ENCODE measurements at places on chromosomes 5 and 9.
A peak's percentile ranks its signal among the peaks of the same experiment; 100 is the strongest.

- DNase-seq: no peak
Measured at GRCh38 chr5:93395971-93396379, 185.0 kb downstream of the NR2F1-AS1 start.

- DNase-seq: no peak
Measured at GRCh38 chr9:124356745-124357390, 58.4 kb downstream of the PSMB7 start.

DNA sequence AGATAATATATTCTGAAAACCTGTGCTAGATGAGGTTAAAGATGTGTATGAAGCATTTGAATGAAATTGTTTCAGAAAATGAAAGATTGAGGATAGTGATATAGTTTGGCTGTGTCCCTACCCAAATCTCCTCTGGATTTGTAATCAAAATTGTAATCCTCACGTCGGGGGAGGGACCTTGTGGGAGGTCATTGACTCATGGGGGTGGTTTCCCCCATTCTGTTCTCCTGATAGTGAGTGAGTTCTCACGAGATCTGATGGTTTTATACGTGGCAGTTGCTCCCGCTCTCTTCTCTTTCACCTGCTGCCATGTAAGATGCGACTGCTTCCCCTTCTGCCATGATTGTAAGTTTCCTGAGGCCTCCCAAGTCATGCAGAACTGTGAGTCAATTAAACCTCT, 2.0 kb upstream of the TEX48 start:
- DNase-seq: no peak

GRCh38 chr9:4740388-4740637, 689 bp downstream of the AK3 start:
- DNase-seq: no peak

GRCh38 chr9:94720846-94721549, 5.5 kb upstream of the AOPEP start:
- no peak for DNase-seq

DNA sequence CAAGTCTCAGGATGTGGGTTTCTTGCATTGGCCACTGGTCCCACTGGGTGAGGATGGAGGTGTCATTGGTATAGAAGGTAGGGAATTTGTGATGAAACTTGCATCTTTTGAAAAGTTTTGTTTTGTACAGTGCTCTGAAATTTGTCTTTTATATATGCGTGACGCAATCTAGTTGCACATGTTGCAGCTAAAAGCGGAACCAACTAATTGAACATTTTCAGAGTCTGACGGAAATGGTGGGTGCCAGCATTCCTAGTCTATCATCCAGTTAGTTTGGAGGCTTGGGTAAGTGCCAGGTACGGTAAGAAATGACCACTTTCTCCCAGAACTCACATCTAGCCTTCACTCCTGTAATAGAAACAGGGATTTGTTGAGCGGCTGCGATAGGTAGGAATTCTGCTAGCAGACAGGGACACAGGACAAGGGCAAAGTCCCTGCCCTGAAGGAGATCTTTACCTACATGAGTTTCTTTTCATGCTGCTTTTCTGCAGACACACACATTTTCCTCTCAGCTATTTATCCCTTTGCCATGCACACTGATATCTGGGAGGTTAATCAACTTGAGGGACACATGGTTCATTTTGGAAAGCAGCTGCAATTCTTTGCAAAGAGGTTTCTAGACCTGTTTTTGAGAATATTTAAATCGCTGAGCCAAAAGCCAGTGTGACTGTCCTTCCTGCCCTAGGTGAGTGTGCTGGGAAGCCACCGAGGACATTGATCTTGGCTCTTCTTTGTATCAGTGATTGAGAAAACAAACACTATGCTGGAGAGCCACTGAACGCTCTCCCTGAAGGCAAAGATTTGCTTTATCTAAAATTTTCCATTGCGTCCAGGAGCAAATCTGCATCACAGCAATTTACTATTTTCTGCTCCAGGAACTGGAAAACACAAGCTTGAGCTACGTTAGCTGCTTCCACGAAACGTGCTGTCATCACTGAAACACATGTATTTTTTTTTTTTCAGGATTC, 89.7 kb downstream of the DAP start:
- DNase-seq: no peak

GRCh38 chr9:38130724-38131123, 61.7 kb upstream of the SHB start:
- DNase-seq: no peak

GRCh38 chr5:59745415-59745863, 148.1 kb downstream of the PDE4D start:
- no peak for DNase-seq

DNA sequence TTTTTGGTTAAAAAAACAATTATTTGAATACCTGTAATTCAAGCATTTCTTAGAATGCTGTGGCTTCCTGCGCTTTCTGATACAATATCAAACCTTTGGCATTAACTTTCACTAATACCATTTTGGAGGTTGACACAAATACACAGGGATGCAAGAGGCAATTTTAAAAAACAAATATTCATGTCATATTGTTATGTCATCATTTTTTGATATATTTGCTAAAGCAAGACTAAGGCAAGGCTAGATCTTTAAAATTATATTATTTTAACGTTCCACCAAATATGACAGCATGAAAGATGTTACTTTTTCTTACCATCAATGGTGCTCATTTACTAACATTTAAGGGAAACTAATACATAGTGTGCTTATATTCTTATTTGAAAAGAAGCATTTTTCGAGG, 93.4 kb upstream of the FSD1L start:
- no peak for DNase-seq

- DNase-seq: no peak
Measured at GRCh38 chr9:22211588-22212360, 202.7 kb upstream of the CDKN2B start.

DNA sequence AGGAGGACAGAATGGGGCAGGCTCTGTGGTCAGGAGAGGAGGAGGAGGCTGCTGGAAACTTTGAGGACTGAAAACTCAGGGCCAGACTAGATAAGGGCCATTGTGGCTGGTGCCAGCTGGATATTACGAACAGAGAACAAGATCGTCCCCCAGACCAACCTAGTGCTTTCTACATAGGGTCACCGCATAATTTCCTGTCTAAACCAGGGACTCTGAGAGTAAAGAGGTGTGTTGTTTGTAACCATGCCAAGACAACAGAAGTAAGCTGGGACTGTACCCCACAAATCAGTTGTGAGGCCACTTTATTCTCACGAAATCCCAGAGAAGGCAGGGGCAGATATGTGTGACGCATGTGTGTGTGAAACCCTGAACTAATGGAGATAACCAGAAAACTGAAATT, 20.3 kb upstream of the GFPT2 start:
- no peak for DNase-seq

DNA sequence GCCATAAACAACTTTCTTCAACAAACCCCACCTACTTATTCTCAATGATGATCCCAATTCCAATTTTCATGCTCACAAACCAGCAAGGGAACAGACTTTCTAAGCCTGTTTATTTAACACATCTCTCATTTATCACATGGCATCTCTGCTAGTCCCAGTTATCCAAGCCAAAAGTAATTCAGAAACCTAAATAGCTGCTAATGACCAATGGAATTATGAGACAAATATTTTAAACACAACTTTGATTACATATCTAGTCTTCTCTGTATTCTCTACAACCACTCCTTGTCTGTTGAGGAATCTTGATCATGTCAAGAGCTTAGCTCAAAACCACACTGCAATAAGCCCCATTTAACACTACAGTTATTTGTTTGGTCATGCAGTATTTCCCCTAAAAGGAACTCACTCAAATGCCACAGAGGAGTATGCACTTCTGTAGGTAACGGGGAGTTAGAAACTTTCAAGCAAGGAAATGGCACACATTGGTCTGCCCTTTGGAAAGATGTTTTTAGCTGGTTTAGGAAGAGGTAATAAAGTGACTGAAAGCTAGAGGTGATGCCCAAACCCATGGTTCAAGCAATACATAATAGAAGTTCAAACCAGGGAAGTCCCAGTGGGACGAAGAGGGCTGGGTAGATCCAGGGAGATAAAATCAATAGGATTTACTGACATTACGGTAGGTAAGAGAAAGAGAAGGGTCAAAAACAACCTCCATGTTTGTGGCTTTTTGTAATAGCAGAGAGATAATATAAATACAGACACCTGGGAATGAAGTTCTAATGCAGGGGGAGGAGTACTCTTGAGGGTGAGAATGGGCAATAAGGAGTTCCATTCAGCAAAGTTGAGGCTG, 42.1 kb upstream of the HTR4 start:
- no peak for DNase-seq

GRCh38 chr9:97527626-97528528, 26.4 kb downstream of the TMOD1 start:
- DNase-seq: peak; percentile 23

GRCh38 chr9:31870276-31870675, 514.2 kb upstream of the ACO1 start:
- no peak for DNase-seq

DNA sequence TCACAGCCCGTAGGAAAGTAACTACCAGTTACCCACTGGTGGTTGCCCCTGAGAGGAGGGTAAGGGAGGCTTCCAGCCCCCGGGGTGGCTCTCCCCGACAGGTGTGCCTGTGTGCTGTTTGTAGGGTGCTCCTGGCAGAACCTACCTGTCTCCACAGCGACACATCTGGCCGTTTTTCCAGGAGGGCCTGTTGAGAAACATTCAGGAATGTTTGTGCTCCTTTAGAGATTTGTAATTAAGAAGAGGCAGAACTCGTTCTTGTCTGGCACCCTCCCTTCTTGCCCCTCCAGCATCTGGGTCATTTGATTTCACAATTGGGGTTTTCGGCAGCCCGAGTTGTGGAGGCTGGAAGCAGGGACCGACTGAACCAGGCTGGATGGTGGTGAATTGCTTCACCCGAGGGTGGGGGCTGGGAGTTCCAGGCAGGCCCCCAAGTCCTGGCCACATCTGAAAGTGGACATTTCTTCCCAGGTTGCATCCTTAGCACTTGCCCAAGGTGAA, 74.2 kb downstream of the WWC1 start:
- no peak for DNase-seq

- no peak for DNase-seq
Measured at GRCh38 chr9:136441681-136442245, 2.1 kb upstream of the INPP5E start.

DNA sequence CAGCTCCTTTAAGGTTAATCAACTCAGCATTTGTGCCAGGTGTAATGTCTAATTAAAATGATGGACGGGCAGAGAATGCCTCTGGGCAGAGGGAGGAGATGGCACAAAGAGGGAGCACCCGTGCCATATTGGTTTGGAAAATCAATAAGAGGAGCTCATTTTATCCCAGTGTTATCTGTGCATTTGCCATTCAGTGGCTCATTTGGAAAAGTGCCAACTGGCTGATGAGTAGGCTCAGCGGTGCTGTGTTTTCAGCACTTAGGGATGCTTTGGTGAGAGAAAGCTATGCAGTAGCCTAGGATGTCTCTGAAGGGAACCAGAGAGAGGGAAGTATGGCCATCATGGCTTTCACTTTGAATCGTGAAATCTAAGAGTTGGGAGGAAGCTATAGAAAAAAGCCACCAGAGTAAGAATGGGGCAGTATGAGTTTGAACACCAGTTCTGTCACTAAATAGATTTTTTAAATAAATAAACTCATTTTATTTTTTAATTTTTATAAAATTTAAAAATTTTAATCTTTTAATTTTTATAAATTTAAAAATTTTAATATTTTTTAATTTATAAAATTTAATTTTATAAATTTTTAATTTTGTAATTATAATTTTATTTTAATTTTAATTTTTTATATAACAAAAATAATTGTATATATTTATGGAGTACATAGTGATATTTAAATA, 472.8 kb downstream of the BRINP1 start:
- DNase-seq: no peak

DNA sequence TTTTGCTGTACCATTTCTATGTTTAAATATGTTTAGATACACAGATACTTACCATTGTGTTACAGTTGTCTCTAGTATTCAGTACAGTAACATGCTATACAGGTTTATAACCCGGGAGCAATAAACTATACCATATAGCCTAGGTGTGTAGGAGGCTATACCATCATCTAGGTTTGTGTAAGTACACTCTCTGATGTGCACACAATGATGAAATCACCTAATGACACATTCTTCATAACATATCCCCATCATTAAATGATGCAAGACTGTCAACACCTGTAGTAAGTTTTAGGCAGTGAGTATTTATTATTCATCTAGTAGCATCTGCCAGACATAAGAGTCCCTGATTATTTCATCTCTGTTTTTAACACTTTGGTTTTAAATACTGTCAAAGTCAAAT, 7.3 kb upstream of the DHFR start:
- DNase-seq: no peak

GRCh38 chr5:180090098-180090768, 18.7 kb upstream of the RNF130 start:
- peak; percentile 82 for DNase-seq

- no peak for DNase-seq
Measured at GRCh38 chr5:76451031-76451701, 48.1 kb downstream of the IQGAP2 start.

DNA sequence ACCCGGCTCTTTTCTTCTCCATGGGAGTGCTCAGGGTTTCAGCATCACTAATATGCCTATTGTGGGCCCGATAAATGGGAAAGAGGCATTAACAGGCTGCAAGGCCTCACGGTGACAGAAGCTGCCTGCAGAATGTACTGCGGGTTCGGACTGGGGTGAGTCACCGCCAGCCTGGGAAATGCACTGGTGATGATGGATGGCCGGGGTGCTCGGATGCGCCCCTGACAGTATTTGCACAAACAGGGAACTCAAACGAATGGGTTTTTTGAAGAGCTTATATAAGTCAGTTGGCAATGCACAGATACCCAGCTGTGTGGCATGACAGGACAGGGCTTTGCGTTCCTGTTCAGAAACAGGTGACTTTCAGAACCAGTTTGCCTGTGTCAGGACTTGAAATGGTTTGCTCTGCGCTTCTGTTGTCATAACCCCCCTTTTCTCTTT, 42.0 kb upstream of the PITX1 start:
- no peak for DNase-seq

DNA sequence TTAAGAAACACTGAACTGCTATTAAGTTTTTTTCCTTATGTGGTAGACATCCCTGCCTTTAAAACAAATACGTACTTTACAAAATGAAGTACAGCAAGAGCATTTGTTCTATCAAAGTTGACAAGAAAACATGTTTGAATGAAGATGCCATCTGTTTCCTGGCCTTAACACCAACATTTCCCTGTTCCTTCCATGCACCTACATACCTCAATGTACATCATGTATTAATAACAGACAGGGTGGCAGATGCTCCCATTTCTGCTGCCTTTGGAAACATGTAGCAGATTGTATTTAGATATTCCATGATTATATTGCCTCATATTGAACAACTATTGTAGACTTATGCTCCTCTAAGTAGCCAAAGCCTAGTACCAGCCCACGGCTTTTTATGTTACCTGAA, 104.4 kb downstream of the PJA2 start:
- DNase-seq: no peak

GRCh38 chr9:80320480-80320879, 748.7 kb downstream of the TLE4 start:
- no peak for DNase-seq
